ENCODE measurements at places on chromosomes 11 and 22. TPM values are rescaled to one million over a fixed set of nuclear protein-coding genes. Genes with fewer than 3 reads are reported as not detected.

Gene FJX1
- 1.3 TPM for total RNA-seq

Gene SHANK2
- 0.26 TPM for total RNA-seq

Gene RGL4
- total RNA-seq: not detected

GRCh38 chr22:17769013-17769715 lies 5.1 kb downstream of the BID start:
- DNase-seq: peak; percentile 49

GRCh38 chr22:49480896-49481658 lies 346.6 kb downstream of the BRD1 start:
- no peak for DNase-seq

DNA sequence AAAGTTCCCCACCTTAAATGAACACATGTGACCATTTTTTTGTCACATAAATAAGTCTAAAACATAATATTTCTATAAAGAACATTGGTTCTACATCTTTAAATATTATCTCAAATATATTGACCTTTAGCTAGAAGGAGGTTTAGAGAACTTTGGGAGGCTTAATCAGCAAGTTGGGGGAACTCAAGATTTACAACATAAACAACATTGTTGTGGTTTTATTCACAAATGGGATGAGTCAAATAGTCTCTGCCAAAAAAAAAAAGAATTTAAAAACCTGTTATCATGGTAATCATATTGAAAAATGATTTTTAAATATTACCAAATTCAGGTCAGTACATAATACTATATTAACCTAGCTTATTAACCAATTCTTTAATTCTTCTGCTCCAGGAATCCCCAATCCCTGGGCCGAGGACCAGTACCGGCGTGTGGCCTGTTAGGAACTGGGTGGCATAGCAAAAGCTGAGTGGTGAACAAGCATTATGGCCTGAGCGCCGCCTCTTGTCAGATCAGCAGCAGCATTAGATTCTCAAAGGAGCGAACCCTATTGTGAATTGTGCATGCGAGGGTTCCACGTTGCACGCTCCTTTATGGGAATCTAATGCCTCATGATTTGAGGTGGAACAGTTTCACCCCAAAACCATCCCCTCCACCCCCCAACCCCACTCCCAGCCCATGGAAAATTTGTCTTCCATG lies 98.2 kb downstream of the RDX start:
- DNase-seq: no peak

DNA sequence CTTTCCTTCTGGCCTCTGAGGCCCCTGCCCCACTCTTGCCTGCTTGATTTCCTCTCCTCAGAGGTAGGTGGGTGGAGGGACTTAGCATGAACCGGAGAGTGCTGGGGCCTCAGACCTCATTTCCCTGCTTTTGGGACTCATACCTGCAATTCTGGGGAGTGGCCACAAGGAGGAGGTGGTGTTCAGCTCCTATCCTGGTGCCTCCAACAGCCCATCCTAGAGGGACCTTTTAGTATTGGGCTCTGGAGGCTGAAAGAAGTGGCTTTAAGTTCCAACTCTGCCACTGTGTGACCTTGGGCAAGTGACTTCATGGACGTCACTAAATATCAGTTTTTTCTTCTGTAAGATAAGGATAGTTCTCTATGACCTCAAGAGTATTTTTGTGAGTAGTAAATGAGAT lies 98.6 kb downstream of the KIAA1671 start:
- DNase-seq: no peak

- no peak for DNase-seq
These were observed 8.9 kb downstream of the YPEL1 start for GRCh38 chr22:21726650-21727049.
